NCI-H526 treated with DMSO at 0.1 percent for 48 hours (cell line): ENCODE measurements at places on chromosomes 1 and 21.

- DNase-seq = no peak
Measured at GRCh38 chr1:231934797-231935196, 308.2 kb downstream of the DISC1 start.

GRCh38 chr1:51666478-51666877 is 49.6 kb downstream of the OSBPL9 start:
- no peak for DNase-seq

GRCh38 chr1:172777767-172778166 is 118.9 kb downstream of the FASLG start:
- no peak for DNase-seq

GRCh38 chr1:58823481-58824010 is 39.7 kb upstream of the JUN start:
- DNase-seq = no peak

DNA sequence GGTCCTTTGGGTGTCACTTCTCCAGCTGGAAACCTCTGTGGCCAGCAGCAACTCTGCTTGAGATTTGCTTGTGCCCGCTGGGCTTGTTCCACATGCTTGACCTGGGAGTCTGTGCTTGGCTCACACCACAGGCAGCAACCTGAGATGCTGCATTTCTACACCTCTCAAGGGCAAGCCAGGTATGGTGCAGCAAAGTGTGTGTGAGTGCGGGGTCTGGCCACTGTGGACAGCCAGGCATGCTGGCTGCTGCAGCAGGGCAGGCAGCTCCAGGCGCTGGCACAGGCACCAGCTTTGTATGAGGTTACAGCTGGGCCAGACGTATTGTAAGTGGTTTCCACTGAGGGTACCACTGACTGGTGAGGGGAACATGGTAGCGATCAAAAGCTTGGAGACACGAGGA is 242.0 kb downstream of the PTGER3 start:
- DNase-seq = no peak

GRCh38 chr1:159300146-159300545 is 2.0 kb upstream of the FCER1A start:
- DNase-seq = no peak

GRCh38 chr1:236394879-236395229 is 768 bp downstream of the EDARADD start:
- DNase-seq = no peak

DNA sequence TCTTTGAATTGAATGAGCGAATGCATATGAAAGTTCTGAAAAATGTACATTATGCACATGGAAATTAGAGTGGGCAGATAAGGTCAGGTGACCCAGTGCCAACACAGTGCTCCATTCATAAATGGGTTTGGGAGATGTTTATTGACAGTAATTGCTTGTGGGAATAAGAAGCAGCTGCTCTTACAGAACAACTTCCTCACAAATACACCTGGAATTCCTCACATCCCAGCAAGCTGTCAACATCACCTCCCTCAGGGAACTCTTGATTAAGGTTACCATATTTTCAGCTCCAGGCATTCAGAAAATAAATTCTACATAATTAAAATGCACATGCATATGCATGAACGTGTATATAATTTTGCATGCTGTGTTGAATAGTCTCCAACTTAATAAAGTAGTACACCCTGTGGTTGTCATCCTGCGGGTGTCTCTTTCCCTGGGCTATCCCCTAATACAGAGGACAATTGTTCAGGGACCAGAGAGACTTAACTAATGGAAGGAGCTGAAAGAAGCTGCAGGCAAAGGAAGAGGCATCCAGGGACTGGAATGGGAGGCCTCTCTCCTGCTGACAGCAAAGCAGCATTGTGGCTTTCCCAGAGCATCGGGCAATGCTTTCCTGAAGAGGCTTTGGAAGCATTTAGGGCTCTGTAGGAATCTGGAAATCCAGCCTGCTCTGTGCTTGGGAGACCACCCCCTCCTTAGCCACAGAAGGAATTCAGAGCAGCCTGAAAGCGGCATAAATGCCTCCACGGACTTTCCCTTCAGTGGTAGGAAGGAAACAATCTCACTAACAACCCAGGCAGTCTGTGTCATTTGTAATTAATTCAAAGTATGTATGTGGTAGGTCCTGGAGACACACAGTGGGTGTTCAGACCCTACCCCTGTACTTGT is 55.2 kb upstream of the GNG12 start:
- peak; percentile 84 for DNase-seq

- DNase-seq = no peak
Measured at GRCh38 chr1:231485029-231485784, 43.3 kb upstream of the TSNAX start.

- no peak for DNase-seq
Measured at GRCh38 chr1:107135463-107135862, 5.4 kb upstream of the NTNG1 start.

DNA sequence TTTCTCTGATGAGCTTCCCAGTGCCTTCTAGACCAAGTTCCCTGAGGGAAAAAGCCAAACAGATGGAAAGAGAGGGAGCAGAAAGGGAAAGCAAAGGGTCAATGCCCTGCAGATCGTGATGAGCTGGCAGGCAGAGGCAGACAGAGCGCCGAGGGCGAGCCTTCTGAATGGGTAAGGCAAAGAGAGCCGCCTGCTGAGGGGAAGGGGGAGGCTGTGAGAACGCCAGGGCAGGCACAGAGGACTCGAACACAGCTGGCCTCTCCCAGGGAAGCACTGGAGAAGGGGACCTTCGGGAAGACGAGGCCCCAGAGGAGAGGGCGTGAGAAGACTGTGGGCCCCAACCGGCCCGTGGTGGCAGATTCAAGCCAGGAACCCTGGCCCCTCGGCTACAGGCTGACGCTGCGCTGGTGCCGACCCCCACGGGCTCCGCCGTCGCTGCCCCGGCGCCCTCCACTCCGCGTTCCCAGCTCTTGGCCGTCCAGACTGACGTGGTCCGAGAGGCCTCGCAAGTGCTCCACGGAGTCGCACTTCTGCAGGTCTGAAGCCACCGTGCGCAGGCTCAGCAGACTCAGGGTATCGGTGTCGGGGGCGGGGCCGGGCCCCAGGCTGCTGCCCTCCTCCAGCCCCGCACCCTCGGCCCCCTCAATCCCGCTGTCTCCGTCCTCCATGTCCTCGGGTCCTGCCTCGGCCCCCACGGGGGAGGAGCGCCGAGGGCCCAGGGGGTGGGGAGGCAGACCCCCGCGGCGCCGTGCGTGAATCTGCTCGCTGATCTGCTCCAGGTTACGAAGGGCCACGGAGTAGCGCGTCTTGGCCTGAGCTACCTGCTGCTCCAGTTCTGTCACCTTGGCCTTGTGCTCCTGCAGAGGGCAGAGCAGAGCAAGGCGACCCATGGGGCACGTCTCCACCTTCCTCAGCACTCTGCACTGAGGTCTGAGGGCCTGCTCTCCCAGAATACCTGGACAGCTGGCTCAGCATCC is 13.9 kb downstream of the SH3BP5L start:
- DNase-seq = no peak

GRCh38 chr1:204453141-204453772 is 41.3 kb downstream of the PIK3C2B start:
- DNase-seq = no peak

GRCh38 chr1:94721240-94721639 is 98.9 kb upstream of the SLC44A3 start:
- no peak for DNase-seq

DNA sequence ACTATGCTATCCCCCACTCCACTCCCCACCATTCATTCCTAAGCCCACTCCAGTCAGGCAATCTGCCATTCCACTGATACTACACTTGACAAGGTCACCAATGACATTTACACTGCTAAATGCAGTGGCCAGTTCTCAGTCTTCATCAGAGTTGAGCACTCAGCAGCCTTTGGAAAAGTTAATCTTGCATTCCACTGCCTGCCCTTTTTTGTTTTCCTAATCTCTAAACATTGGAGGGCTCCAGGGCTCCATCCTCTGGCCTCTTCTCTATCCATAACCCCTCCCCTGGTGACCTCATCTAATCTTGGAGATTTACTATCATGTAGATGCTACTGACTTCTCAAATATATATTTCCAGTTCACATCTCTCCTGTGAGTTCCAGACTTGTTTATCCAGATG is 70.9 kb upstream of the S1PR1 start:
- DNase-seq = no peak

- no peak for DNase-seq
Measured at GRCh38 chr1:35287807-35288640, 19.5 kb downstream of the ZMYM4 start.

DNA sequence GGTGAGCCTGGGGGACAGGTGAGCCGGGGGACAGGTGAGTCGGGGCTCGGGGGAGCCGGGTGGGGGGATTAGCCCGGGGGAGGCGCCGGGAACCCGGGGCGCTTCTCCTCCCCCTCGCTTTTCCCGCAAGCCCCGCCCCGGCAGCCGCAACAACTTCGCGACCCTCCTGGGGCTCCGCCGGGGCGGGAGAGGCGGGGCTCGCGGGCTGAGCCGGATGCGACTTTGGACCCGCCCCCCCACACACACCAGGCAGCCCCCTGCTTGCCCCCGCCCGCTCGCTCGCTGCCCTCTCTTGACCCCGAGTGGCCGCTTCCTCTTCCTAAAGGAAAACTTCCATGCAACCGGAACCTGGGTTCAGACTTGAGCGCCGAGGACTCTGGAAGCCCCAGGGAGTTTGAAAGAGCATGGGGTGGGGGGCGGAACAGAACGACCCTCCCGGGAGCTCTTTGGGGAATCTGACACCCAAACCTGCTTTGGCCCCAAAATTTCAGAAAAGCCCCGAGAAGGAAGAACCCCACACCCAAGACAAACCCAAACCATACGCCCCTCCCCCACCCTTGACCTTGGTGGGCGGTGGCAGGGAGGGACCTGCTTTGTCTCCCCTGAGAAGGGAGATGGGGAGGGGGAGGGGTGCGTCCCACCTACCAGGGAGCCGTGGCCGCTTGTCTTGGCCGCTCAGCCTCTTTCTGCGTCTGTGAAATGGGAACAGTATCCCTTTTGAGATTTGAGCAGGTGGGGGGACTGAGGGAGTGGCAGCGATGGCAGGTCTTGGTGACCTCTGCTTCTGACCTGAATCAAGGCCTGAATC is 550 bp downstream of the ARHGEF16 start:
- no peak for DNase-seq

- DNase-seq = no peak
Measured at GRCh38 chr21:29656504-29657239, 283.1 kb downstream of the GRIK1 start.

GRCh38 chr1:77899647-77900320 is 11.4 kb downstream of the NEXN start:
- DNase-seq = no peak

DNA sequence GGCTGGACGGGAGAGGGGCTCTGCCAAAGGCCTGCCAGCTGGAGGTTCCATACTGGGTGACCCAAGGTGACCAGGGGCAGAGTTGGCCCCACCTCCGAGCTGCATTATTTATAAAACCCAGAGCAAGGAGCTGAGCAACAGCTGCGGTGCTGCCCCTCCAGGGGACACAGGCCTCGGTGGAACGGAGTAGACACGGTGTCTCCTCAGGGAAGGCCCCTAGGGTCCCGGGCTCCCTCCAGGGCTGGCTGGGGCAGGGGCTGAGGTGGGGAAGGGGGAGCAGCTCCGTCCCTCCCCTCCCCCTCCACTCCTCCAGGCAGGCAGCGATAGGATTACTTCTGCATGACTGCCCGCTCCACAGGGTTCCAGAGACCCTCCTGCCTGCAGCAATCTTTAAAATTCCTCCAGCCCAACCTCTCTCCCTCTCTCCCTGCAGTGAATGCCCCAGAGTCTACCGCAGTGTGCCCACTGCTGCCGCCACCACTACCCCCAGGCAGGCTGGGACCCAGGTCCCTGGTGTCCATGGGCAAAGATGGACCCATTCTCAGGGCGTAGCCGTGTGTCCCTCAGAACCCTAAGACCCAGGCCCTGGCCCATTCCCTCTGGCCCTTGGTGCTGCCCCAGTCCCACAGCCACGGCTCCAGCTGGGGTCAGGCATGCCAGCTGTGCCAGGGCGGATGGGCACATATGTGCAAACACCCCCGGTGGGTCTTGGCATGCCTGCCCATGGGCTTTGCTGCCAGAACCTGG is 10.8 kb downstream of the AHDC1 start:
- DNase-seq = no peak

DNA sequence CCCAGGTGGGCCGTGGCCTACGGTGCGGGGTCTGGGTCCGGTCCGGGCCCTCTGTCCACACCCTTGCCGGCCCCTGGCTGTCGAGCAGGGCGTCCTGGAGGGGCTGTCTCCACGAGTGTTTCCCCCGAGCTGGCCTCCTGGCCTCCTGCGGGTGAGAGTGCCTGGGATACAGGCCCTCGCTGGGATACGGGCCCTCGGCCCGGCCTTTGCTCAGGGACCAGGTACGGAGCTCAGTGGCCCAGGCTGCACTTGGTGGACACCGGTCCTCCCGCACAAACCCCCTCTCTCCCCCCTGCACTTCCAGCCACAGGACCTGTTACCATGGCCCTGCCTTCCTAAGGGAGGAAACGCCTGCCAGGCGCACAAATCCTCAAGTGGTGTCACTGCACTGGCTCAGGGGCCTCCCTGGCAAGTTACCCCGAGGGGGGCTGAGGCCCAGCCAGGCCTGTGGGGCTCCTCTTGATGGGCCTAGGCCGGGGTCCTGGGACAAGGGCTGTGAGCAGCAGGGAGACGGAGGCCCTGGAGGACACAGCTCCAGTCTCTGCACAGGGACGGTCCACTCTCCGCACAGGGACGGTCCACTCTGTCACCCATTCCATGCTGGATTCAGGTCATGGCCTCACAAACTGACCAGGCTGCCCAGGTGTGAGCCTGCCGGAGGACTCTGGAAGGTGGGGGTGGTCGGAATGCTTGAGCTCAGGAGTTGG is 18.2 kb upstream of the RNF223 start:
- DNase-seq = no peak

GRCh38 chr1:219476116-219476515 is 136.8 kb downstream of the ZC3H11B start:
- no peak for DNase-seq

GRCh38 chr1:60169206-60169605 is 95.6 kb upstream of the C1orf87 start:
- no peak for DNase-seq

DNA sequence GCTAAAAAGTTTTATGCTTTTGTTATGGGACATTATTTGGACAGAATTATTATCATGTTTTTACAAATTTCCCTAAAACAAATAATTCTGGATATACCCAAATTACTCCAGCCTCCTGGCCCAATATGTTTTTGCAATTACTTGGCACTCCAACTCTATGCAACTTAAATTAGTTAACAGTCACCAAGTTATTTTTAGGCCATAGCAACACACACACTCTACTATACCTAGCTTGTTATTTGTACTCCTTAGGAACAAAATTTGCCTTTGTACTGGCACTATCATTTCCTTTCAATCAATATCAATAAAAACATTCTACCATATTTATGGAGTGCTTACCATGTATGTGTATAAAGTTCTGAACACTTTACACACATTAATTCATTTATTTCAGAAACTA is 7.7 kb downstream of the DUSP10 start:
- no peak for DNase-seq

GRCh38 chr21:43294194-43294902 is 125.5 kb downstream of the CRYAA start:
- no peak for DNase-seq

DNA sequence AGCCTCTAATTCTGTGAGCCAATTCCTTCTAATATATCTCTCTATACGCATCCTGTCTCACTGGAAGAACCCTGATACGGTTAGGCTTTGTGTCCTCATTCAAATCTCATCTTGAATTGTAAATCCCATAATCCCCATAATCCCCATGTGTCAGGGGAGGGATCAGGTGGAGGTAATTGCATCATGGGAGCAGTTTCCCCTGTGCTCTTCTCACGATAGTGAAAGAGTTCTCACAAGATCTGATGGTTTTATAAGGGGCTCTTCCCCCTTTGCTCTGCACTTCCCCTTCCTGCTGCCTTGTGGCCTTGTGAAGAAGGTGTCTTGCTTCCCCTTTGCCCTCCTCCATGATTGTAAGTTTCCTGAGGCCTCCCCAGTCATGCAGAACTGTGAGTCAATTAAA is 116.1 kb downstream of the MRPS6 start:
- DNase-seq = no peak

- DNase-seq = no peak
Measured at GRCh38 chr1:30332116-30333094, 391.0 kb downstream of the MATN1 start.
